ENCODE measurements at places on chromosomes 6 and 20.

DNA sequence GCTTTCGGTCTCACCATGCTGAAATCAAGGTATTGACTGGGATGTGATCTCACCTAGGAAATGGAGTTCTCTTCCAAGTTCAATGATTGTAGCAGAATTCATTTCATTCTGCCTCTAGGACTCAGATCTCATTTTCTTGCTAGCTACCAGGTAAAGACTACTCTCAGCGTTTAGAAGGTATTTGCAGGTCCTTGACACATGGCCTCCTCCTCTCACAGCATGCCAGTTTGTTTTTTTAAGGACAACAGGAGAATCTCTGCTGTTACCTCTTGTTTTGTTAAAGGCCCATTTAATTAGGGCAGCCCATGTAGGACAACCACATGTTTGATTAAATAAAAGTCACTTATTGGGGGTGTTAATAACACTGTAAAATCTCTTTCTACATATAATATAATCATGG, 757.8 kb downstream of the EYS start:
- no peak for DNase-seq

DNA sequence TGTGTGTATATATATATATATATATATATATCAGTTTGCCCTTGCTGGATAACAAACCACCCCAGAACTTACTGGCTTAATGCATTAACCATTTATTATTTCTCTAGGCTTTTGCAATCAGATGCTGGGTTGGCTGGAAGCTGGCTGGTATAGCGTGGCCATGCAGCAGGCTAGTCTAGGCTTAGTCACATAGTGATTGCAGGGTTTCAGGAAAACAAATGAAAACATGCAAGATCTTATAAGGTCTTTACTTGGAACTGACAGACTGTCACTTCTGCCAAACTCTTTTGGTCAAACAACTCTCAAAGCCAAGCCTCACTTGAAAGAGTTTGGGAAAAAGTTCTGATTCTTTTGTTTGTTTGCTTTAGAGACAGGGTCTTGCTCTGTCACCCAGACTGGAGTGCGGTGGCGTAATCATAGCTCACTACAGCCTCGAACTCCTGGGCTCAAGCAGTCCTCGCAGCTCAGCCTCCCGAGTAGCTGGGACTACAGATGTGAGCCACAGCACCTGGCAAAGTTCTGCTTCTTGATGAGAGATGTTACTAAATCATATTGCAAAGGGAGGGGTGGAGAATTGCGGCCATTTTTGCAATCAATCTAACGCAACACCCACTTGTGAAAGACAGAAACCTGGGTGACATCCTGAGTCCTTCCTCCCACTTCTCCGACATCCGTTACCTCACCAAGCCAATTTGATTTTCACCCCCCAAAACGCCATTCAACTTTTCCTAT, 74.6 kb upstream of the RNF24 start:
- no peak for DNase-seq

- no peak for DNase-seq
These were observed 16.7 kb downstream of the PCMT1 start for GRCh38 chr6:149766156-149766769.

DNA sequence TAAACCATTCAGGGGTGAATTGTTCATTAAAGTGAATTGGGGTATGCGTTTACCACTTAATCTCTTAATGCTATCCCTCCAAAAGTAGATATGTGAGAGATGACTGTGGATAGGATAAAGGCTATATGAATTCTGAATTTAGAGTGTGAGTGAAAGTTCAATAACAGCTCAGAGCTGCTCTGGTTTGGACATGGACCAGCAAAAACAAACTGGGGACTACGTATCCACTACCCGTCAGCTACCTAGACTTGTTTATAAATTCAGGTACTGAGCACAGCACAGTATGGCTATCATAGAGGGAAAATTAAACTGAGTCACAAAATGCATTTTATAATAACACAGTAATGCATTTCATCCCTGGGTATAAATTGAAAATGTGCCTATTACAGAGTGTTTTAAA, 44.4 kb downstream of the HDDC2 start:
- no peak for DNase-seq

GRCh38 chr6:36933102-36933501, 21.4 kb upstream of the PI16 start:
- no peak for DNase-seq

DNA sequence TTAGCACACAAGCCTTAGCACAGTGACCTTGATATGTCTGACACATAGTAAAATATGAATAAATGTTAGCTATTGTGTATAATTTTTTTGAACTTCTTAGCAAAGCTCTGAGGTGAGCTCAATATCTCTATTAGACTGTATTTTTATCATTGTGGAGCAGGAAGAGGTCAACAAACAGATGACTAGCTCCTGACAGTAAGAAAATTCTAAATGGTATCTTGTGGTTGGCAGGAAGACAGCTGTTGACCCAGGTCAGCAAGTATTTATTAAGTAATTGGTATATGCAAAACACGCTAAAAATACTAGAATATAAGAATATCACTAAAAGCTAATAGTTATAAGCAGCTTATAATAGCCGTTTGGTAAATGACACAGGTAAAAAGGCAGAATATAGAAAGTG, 77.5 kb upstream of the MARCKS start:
- DNase-seq, result no peak

DNA sequence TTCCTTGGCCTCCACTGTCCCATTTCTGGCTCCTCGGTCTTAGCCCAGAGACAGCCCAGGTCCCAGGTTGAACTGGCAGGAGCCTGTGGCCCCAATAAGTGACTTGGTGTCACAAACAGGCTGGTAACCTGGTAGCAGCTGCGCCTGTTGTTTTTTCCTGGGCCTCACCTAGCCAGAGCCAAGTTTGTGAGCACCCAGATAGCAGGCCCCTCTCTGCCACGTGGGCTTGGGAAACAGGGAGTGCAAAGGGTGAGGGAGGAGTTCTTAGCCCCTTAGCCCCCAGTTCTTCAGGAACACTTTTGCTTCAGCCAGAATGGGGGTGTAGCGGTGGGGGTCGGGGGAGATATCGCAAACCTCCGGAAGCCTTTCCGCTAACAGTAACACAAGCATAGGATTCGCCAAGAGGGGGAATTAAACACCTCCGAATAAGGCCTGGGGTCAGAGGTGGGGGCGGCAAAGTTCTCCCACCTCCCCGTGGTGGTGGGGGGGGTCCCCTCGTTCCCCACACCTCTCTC, 760 bp downstream of the C6orf132 start:
- no peak for DNase-seq

DNA sequence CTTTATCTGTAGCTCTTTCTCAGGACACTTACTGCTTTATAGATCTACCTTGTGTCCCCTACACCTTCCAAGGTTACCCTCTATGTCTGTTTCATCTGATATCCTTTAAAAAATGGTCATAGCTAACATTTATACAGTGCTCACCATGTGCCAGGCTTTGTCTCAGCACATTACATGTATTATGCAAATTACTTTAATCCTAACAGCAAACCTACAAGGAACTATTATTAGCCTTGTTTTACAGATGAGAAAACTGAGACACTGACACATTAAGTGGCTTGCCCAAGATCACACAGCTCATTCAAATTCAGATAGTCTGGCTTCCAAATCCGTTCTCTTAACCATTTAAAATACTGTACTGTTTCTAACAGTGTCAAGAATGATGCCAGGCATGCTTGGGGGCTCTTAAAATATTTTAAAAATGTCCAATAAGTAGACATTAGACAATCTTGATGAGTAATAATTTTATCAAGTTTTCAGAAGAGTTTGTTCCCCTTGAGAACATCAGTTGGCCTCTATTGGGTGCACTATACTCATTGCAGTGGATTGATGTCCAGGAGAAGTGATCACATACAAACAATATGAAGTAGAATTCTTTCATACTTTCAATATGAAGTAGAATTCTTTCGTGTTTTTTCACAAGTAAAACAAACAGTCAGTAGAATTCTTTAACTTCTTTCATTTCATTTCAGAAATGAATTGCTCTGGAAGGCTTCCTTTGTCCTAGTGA, 69.6 kb downstream of the DNAH8 start:
- DNase-seq, result no peak

- no peak for DNase-seq
These were observed 31.5 kb upstream of the MOCS1 start for GRCh38 chr6:39965751-39966150.

GRCh38 chr6:107509506-107509905, 19.6 kb downstream of the SOBP start:
- DNase-seq, result no peak

DNA sequence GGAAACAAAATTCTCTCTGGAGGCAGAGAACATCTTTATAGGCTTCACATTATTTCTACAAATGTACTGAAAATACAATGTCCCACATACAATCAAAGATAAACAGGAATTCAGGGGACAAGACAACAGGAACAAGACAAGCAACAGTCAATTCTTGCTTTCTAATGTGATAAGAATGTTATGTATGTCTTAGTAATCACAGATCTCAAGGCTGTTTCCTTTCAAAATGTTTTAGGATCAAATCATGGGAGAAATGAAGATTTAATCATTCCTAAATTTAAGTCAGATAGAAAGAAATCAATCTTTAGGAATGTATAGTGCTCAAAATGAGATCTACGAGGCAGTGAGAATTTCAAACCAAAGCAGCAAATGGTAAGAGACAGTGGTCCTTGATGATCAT, 32.1 kb downstream of the NEDD9 start:
- DNase-seq, result no peak

GRCh38 chr20:36856691-36857635, 19.0 kb upstream of the TLDC2 start:
- no peak for DNase-seq

DNA sequence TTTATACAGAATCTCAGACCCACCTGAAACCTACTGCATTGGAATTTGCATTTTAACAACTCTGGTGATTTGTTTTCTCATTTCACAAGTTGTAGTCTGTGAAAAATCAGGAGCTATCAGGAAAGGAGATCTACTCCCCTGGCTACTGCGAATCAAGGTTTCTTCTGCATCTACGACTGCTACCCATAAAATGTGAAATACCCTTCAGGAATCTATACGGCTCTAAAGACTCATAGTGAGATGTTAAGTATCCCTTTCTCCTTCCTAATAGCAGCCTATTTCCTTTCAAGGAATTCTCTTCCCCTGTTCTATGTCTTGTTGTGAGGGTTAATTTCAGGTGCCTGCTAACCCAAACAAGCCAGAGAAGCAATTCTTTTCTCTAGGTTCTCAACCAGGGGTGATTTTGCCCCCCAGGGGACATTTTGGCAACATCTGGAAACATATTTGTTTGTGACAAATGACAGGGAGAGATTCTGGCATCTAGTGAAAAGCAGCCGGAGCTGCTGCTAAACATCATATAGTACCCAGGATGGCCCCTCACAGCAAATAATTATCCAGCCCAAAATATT, 26.3 kb downstream of the WFDC3 start:
- DNase-seq, result no peak

DNA sequence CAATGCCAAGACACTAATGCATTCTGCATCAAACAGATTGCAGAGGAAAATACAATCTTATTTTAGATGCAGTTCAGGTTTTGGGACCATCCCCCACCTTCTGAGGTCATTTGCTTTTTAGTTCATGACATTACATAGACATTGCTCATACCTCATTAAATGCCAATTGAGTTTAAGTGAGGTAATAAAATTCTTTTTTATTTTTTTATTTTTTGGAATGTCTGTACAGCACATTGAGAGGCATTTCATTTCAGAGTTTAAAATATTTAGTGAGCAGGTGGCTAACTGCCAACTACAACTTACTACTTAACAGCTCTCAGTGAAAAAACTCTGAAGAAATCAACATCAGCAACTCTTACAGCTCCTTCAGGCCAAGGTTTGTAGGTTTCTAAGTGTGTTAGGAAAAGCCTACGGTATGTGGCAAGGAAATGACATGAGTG, 482.2 kb upstream of the RNF217 start:
- DNase-seq, result no peak

DNA sequence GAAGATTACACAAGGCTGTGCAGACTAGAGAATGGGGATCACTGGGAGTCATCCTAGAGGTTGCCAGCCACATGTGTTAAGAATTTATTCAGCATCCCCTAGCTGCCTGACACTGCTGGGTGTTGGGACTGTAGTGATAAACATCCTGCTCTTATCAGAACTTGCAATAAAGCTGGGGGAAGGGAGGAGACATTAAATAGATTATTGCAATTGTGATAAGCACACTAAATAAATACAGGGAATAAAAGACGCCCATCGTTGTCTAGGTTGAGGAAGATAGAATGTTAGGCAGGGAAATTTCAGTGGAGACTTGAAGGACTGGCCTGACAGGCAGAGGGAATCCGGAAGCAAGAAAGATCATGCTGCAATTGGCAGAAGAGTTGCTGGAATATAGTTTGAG, 33.2 kb upstream of the TRAM2 start:
- DNase-seq, result no peak

DNA sequence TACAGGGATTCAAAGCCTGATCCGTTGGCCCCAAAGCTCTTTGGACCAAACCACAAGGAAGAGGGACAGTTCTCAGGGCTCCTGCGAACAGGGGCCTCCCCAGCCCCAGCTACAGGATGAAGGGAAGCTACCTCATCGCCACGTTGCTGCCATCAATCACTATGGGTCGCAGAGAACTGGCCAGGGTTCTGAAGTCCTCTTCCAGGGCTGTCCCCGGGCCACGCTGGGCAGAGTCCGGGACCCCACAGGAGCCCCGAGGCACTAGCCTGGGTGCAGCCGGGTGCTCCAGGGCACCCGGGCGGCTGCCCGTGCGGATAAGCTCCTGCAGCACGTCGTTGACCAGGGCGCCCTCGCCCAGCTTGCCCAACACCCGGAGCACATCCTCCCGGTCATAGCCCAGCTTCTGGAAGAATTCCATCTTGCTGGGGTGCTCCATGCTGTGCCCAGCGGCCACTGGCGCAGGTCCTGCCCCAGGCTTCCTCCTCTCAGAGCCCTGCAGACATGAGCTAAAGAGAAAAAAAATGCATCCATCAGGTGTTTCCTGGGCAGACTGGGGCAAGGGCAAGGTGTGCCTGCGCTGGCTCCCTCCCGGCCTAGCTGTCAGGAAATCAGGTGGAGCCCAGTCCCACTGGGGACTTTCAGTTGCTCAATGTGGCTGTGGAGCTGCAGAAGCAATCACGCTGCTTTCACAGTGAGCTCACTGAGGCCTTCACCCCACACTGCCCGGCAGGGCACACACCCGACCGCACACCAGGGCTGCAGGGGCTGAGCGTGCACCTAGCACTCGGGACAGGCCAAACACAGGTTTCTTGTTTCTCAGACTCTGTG, 10.5 kb downstream of the ZC3H12D start:
- DNase-seq, result no peak

- DNase-seq, result no peak
These were observed 24.3 kb upstream of the ADGRF1 start for GRCh38 chr6:47066418-47066817.

DNA sequence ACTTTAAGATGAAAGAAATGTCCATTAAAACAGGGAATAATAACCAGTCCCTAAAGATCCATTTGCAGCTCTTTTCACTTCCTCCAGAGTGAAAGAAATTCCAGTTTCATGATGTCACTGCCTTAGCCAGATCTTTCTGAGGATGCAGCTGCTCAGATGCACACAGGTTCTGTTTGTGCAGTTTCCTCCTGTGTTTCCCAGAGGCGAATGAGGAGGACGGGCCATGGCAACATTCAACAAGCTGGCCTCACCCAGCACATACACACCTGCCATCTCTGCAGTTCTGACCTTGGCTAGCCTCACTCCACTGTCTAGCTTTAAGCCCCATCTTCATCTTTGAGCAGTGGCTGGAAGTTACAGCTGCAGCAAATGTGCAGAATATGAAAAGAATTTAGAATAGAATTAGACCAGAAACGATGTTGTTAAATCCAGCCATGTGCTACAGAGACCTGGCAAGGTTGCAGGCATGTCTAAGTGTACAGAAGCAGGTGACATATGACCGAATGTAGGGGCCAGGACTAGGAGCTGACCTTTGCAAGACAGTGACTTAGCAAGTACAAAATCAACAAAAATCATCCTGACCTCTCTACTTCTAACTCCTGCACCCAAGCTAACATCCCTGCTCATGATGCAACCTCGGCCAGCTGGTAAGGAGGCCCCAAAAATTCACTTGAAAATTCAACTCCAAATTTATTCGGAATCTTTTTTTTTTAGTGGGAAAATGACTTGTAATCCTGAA, 35.0 kb downstream of the FAM50B start:
- DNase-seq, result no peak

Data from CD8-positive, alpha-beta memory T cell (primary cell).